ENCODE measurements at places on chromosomes 13 and 19. TPM values are rescaled to one million over a fixed set of nuclear protein-coding genes. Genes with fewer than 3 reads are reported as not detected.

SLC8A2 gene
- total RNA-seq = 1.3 TPM

C1QTNF9 gene
- not detected for total RNA-seq

SMIM44 gene
- not detected for total RNA-seq

ZFP28 gene
- 5.0 TPM for total RNA-seq

SLC39A3 gene
- 40.5 TPM for total RNA-seq

SYT3 gene
- not detected for total RNA-seq

All from airway epithelial cell (primary cell).